Effector memory CD8-positive, alpha-beta T cell (primary cell): ENCODE measurements at places on chromosomes 1 and 21.

GRCh38 chr1:32684167-32684811 lies 18.3 kb downstream of the SYNC start:
- no peak for DNase-seq

- no peak for DNase-seq
These were observed 334.2 kb downstream of the NTNG1 start for GRCh38 chr1:107474877-107475612.

- DNase-seq = no peak
These were observed 40.5 kb downstream of the ZBTB40 start for GRCh38 chr1:22491995-22492715.

DNA sequence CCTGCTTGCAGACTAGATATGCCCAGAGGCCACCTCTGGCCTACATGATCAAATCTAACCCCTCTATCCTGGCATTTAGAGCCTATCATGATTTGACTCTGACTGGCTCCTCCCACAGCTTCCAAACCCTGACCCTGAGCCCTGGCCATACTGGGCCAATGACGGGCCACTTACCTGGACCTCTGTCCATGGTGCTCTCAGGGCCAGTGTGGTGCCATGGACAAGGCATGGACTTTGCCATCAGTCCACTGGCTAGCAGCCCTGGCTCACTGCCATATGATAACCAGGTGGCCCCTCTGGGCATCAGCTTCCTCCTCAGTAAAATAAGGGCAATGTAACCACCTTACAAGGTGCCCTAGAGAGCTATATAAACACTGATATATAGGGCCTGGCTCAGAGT lies 713.4 kb downstream of the PTPRU start:
- DNase-seq = no peak

- DNase-seq = no peak
These were observed 59.4 kb upstream of the ATP1B1 start for GRCh38 chr1:169047074-169047473.
